Activated T-helper 1 cell treated with anti-CD3 and anti-CD28 coated beads, Interleukin-2, amount 50 U/mL, for 16 hours (primary cell): ENCODE measurements at places on chromosomes 12 and 14.

DNA sequence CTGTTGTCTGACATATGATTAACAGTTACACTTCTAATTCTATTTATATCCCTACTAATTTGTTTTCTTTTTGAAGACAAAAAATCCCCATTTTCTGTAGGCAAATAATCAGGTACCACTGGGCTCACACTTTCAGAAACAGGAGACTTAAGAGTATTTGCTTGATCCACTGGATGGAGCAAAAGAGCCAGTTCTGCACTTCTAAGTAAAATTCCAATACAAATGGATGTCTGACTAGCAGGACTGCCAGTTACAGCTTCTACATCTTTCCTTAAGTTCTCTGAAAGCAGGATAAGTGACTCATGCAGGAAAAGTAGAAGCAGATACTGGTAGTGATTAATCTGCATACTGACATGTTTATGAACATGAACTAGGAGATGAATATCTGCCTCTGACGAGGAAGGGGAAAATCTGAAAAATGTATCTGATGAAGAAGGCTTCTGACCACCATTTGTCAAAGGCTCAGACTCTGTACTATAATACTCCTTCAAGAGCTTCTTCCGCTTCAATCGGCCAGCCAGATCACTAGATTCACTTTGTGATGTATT is 73.8 kb upstream of the ANKS1B start:
- no peak for DNase-seq

- DNase-seq: no peak
Measured at GRCh38 chr14:76669770-76670169, 91.5 kb upstream of the VASH1 start.

- DNase-seq: no peak
Measured at GRCh38 chr14:22535126-22535525, 53.9 kb downstream of the DAD1 start.

DNA sequence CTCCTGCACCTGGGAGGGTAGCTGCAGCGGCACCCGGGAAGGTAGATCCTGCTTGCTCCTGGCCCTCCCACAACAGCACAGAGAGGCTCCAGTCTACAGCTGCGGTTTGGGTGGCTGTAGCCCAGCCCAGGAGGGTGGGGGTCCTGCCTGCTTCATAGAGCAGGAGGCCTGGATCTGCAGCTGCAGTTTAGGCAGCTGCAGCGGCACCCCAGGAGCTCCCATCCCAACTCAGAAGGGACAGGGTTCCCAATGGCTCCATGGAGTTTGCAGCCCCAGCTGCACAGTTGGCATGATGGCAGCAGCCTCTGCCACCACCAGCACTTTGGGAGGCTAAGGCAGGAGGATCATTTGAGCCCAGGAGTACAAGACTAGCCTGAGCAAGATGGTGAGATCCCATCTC is 38.5 kb downstream of the TIMELESS start:
- DNase-seq: no peak

DNA sequence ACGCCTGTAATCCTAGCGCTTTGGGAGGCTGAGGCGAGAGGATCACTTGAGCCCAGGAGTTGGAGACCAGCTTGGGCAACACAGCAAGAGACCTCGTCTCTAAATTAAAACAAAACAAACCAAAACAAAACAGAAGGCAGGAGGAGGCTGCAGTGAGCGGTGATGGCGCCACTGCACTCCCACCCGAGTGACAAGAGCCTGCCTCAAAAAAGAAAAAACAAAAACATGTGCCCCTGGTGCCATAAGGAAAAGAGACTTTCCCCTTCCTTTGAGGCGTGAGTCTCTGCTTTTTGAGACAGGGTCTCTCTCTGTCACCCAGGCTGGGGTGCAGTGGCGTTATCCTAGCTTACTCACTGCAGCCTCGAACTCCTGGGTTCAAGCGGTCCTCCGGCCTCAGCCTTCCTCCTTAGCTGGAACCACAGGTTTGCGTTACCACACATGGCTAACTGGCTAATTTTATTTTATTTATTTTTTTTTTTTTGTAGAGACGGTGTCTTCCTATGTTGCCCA is 9.0 kb upstream of the EAPP start:
- DNase-seq: no peak

- DNase-seq: no peak
Measured at GRCh38 chr12:66779466-66779865, 100.6 kb upstream of the GRIP1 start.

DNA sequence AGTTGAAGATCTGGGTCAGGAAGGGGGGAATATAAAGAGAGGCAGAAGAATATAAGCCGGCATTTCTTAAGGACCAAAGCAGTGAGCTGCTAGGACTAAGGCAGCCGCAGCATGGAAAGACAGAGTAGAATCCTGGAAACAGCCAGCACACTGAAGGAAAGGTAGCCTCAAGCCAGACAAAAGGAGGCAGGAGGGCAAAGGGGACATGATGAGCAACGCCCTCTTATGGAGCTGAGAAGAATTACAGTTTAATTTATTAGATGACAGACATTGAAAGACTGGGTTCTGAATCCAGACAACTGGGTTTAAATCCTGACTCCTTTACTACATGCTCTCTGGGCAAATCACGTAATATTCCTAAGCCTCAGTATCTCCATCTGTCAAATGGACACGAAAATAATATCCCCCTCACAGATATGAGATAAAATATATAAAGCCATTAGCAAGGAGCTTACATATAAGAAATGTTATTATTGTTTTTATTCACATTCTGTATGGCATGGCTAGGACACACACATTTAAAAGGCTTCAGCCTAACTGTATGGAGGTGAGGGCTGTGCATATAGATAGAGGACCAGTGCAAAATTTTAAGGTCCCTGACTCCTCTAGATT is 8.1 kb upstream of the PCED1B start:
- no peak for DNase-seq

DNA sequence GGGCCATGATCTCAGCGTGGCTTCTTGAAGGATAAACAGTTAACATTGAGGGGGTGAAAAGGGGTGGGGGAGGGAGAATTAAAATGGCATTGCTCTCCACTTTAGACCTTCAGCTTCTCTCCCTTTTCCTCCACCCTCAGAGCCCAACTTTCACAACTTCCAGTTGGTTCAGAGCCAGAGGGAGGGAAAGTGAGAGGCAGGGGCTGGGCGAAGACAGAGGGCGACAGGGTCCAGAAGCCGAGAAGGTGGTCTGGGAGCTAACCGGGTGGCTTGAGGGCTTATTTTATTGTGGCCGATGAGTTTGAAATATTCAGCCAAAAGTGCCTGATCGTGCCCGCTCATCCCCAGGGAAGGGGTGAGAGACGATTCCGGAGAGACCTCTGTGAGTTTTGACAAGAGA is 4.1 kb downstream of the BMP4 start:
- no peak for DNase-seq

DNA sequence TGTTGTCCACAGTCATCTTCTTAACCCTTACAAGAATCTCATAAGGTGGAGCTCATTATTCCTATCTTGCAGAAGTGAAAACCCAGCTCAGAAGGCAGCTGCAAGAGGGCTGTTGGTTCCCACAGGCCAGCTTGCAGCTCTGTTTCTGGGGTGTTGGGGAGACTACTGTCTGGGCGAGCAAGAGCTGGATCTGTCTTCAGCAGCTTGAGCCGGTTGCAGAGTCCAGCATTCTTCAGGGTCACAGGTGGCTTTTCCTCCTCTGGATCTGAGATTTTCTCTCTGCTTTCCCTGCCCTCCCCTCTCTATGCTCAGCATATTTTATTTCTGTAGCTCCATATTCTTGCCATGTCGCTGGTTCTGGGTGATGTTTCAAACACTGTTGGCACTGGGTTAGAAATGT is 87.4 kb downstream of the PAPOLA start:
- no peak for DNase-seq

DNA sequence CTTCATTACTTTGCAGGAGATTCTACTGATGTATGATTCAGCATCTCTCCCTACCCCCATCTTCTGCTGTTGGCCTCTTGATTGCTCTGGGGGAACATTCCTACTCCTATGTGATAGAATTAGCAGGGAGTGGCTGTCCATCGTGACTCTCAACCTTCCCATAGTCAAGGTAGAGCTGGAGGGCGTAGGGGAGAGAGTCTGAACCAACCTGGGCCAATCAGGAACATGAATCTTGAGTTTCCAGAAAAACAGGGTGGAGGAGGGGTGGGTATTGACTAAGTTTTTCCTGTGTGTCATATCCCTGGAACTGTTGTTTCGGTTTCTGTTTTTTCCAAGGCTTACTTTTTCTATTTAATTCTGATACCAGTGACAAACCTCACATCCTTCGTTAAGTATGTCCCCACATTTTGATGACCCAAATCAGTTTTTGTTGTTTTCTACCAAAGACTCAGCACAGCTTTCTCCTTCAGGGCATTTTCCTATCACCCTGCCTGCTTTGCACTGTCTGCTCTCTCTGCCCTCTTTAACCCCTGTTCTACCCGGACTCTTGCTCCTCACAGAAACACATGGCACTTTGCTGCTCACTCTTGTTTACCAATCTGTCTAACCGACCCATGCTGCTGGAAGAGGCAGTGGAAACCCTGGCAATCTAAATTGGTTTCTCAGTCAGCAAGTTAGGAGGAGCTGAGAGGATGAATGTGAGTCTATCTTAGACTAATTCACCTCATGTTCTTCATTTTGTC is 1428.3 kb downstream of the AACS start:
- DNase-seq: no peak

DNA sequence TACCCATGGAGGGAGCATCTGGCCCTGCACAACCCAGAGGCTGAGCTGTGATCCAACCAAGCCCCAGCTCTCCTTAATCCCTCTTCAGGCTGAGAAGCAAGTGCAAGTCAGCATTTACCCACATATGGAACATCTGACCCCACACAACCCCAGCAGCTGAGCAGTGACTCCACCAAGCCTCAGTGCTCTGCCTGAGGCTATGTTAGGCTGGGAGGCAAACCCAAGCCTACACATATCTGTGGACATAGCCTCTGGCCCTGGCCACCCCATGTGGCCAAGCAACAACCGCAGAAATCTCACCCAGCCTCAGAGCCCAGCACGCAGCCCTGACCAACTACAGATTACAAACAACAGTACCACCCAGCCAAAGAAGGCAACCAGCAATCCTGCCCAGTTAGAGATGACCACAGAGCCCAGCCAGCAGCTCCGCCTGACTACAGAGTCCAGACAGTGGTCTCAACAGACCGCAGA is 142.8 kb downstream of the NUAK1 start:
- no peak for DNase-seq

GRCh38 chr12:70214972-70215617 is 28.1 kb upstream of the CNOT2 start:
- DNase-seq: no peak

DNA sequence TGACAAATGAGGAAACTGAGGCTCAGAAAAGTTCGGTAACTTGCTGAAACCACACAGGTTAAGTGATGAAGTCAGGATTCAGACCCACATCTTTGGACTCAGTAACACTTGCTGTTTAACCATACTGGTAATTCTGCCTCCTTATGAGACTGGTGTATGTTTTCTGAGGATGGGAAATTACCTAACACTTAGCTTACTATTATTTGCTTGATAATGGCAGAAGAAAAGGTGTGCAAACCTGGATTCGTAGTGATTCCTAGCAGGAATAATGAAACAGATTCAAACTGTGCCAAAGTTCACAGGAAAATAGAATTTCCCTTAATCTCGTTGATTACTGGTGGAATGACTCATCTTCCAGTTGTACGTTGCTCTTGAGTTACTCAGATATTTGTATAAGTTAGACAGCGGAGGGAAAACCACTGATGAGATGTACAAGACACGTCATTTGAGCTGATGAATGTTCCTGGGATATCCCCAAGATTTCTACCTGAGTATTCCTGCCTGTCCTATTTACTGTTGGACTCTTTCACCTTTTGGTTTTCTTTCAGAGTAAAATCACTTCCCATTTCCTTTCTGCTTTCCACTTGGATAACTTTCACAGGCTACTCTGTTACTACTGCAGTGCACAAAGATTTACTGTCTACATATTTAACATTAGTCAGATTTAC is 37.5 kb downstream of the PRORP start:
- no peak for DNase-seq
